ENCODE measurements at places on chromosomes 5 and 9. TPM values are rescaled to one million over a fixed set of nuclear protein-coding genes. Genes with fewer than 3 reads are reported as not detected.

- no peak for DNase-seq
Observed at GRCh38 chr5:178280631-178281030, 48.0 kb upstream of the PHYKPL start.

GRCh38 chr5:56409331-56410190, 176.4 kb upstream of the ANKRD55 start:
- DNase-seq, result no peak

NPR3 gene
- 0.12 TPM for total RNA-seq

DNA sequence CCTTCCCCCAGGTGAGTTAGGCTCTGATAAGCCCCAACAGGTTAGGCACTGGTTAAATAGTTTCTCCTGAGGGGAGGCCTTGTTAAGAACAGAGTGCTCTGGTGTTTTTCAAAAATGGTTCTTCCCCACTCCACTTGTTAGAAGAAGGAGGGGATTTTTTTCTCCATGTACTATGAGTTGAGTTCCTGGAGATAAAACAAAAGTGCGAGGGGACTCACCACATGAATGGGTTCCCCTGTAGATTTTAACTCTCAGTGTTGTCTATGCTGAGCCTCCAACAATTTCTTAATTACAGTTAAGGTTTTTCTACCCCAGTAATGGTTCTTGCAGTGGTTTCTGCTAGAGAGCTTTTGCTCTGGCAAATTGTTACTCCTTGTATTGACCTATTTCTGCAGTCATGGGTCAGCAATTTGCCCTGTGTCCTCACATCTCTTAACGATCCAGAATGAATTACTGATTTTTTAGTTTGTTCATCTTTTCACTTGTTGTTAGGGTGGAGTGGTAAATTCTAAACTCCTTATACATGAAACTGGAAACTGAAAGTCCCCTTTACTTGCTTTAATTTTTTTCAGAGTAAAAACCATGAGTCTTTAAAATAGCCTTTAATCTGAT, 44.4 kb downstream of the SCAMP1 start:
- DNase-seq, result peak; percentile 36

ORM1 gene
- total RNA-seq, result not detected

- no peak for DNase-seq
Observed at GRCh38 chr5:154268073-154268472, 77.5 kb downstream of the GALNT10 start.

MUSK gene
- total RNA-seq, result not detected

FCN2 gene
- total RNA-seq, result not detected

RXFP3 gene
- total RNA-seq, result not detected

GRCh38 chr5:32031089-32031488, 143.0 kb downstream of the GOLPH3 start:
- no peak for DNase-seq
